ENCODE measurements at places on chromosomes 12 and 14.

- no peak for DNase-seq
Observed at GRCh38 chr14:82138431-82138830, 604.8 kb upstream of the SEL1L start.

DNA sequence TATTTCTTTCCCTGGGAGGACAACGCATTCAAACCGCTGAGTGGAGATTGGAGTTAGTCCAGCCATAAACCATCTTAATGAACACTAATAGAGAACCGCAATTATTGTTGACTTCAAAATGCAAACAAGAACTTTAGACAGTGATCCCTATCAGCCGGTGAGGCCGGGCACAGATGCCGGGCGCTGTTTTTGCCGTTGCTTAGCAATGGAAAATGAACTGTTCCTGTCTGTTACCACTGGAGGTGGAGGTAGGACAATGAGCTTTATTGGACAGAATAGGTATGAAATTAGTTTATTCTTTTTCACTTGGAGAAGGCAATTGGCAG is 216.8 kb downstream of the TTC8 start:
- no peak for DNase-seq

GRCh38 chr12:111112311-111113098 is 192.1 kb upstream of the MYL2 start:
- DNase-seq, result no peak

DNA sequence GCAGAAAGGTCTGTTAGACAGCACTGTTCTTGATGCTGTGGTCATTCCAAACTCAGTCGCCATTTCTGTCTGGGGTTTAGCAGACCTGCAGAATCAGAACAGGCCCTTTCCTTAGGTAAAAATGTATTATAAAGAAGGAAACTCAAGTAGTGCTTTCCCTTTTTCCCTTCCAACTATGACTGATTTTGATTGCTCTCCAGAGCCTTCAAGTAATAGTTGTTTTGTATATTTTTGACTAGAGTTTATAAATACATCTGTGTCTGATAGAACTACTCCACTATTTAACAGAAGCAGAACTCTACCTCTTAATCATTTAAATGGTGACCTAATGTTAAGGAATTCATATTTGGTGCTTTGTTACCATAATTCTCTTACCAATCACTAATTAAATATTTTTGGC is 74.0 kb downstream of the WNK1 start:
- no peak for DNase-seq

GRCh38 chr14:33580231-33580749 is 370.6 kb downstream of the EGLN3 start:
- no peak for DNase-seq

DNA sequence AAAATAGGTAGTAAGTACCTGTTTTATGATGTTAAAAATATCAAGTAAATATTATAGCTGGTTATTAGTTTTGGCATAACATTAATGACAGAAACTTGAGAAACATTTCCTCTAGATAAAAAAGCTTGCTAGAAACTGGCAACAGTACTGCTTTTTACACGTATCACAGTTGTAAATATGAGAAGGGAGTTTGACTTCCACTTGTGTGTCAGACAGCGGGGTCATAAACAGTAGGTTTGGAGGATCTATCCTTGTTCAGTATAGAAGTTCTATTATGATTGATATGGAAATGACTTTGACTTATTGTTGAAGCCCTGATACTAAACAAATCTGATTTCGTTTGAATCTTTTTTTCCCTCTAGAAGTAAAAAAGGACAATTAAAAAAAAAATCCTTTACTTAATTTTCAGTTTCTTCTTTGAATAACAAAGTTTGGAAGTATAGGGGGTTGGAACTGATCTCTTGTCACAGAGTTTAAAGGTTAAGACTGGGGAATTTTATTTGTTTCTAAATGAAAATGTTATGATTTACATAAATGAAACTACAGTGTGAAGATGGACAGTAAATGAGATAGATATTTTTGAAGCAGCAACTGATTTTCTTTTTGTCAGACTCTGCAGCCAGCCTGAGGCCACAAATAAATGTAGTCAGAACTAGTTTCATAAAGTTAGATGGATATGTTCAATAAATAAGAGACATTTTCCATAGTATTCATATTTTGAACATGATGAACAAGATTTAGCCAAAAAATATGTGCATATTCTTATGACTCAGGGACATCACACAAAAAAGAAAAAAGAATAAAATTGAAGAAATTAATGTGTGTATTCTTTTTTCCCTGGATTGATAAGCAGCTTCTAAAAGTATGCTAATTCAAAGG is 50.1 kb downstream of the WNK1 start:
- DNase-seq, result no peak

DNA sequence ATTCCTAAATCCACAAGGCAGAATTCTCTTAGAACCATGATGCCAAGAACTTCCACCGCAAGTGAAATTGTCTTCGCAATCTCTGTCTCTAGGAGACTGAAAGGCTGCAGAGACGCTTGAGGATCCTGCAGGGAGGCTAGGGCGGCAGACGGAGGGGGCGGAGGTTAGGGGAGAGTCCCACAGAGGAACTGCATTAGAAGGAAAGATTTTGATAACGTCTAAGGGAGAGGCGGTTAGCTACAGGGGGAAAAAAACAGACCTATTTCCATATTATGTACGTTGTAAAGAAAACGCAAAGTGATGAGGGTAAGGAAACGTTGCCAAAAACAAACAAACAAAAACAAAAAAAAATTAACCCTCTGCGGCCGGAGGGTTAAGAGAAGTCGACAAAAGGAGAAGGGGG is 595 bp downstream of the KLHL28 start:
- DNase-seq, result peak; percentile 43

DNA sequence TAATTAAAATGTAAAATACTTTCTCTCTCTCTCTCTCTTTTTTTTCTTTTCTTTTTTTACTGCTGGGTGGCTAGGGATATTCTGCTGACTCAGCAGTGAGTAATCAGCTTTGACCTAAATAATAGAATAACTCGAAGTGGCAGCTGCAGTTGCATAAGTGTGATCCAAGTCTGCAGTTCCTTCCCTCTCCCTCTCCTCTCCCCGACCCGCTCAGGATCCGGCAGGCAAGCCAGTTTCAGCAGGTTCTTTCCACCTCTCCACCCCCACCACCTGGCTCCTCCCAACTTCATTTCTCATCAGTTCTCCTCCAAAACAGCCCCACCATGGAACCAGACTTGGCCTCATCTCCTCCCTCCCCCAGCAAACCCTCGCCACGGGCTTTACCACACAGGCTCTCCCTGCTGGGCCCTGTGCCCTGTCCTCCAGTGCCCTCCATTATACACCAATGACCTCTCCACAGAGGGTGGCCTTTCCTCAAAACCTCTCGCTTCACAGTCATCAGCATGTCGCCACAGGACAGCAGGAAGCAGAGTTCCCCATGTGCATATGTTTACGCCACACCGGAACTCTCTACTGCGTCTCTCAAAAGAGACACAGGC is 22.4 kb downstream of the SLC7A8 start:
- no peak for DNase-seq

DNA sequence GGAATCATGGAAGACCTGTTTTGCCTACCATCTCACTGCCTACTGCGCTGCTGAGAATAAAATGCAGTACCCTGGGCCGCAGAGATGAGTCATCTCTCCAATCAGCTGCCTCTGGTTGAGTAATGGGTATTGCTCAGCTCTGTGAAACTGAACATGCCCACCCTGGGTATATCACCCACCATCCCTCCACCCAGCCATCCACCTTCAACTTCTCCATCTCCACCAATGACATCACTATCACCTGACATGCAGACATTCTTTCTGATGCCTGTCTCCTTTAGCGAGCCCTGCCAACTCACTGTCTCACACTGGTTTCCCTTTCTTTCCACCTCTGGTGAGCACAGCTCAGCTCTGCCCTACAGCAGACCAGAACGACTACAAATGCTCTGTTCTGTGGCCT is 33.6 kb downstream of the E2F7 start:
- no peak for DNase-seq

- no peak for DNase-seq
Observed at GRCh38 chr14:28584951-28585350, 181.6 kb upstream of the FOXG1 start.

DNA sequence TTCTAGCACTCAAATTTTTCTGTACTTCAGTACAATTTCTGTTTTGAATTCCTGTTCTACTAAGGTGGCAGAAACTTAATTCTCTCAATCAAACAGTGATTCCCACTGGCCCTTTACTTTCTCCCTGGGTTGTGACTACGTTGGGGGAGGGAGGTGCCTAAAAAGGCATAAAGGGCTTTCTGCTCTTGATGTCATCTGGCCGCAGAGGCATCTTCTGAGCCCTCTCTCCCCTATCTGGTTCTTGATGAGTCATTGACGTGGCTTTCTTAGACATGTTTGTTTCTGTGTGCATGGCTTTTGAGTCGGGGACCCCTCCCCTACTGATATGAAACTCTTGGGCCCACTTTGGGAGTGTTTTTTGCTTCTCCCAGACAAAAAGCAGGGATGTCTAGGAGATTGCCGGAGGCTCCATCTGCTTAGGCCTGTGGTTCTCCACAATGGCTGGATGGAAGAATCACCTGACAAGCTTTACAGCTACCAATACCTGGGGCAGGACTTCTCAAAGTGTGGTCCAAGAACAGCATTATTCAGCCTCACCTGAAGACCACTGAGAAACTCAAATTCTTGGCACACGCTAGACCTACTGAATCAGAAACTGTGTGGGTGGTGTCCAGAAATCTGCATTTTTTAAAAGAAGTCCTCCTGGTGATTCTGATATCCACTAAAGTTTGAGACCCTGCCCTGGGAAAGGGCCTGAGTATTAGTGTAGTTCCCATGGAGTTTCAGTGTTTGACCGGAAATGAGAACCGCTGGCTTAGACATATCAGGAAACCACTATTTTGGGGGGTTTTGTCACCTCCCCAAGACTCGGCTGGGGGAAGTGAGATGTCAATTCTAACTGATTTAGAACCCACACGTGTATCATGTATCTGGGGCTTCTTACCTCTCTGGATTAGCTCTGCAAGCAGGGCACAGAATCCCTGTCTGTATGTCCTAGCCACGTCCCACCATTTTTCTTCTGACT is 395.7 kb upstream of the PDE3A start:
- peak; percentile 17 for DNase-seq

DNA sequence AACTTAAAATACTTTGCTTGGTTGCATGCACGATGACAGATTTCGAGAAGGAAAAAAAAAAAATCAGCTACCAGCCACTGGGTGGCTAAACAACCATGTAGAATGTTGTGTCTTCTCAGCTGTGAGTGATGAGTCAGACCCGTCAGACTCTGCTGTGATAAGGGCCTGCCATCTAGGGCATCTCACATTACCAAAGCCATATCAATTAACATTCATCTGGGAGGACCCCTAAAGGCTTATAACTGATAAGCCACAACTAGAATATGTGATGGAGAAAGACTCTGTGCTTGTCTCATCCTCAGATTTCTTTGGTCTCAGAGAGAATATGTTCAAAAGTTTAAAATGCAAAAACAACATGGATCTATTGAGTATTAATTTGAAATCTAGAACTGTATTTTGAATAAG is 111.5 kb downstream of the PAX9 start:
- DNase-seq, result no peak

GRCh38 chr14:76941544-76941943 is 87.0 kb downstream of the IRF2BPL start:
- DNase-seq, result no peak

DNA sequence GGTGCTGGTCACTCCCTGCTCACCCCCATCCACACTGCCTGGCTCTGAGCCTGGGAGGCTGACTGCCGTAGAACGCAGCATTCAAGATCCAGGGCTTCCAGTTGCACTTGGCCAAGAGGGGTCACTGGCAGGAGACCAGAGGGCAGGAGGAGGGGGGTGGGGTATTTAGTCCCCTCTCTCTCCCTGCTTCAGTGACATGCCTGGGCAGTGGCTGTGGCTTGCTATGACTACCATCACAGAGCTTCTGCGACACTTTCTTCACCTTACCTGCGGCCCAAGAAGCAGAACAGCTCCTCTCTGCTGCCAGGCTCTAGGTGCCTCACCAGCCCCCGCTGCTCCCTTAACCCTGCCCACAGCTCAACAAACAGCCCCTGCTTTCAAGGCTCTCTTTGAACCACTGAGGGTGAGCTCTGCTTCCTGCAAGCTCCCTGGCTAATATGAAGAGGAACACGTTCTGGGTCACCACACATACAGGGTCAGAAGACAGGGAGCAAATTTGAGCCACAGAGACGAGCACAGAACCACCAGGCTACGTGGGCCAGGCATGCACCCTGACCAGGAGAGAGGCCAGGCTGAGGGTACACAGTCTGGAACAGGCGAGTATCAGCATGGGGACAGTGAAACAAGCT is 55.7 kb downstream of the ITPK1 start:
- peak; percentile 34 for DNase-seq

GRCh38 chr12:124694250-124694649 is 126.8 kb upstream of the NCOR2 start:
- DNase-seq, result no peak

DNA sequence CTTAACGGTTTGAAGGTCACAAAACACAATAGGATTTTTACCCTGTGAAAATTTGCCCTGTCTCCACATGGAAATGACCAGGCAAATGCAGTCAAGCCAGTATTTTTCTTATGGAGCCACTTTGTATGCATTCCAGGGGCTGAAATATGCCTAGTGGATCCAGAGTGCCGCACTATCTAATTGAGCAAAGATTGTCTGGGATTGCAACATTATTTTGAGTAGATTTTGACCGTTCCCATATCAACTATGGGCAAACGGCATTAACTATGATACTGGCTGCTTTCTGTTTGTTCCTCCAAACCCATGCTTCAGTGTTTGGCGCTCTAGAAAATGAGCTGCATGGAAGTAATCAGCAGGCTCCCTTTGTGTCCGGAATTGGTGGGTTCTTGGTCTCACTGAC is 223.0 kb downstream of the BTG1 start:
- no peak for DNase-seq

GRCh38 chr14:37480446-37481290 is 114.4 kb downstream of the FOXA1 start:
- no peak for DNase-seq

- DNase-seq, result no peak
Observed at GRCh38 chr14:27392153-27392552, 794.3 kb upstream of the NOVA1 start.

GRCh38 chr14:56274556-56274955 is 156.3 kb downstream of the PELI2 start:
- DNase-seq, result no peak

- DNase-seq, result no peak
Observed at GRCh38 chr12:18160901-18161300, 70.9 kb upstream of the RERGL start.

GRCh38 chr14:103508521-103509329 is 13.9 kb downstream of the CKB start:
- no peak for DNase-seq

GRCh38 chr12:4643747-4644146 is 5.1 kb downstream of the AKAP3 start:
- DNase-seq, result peak; percentile 16

DNA sequence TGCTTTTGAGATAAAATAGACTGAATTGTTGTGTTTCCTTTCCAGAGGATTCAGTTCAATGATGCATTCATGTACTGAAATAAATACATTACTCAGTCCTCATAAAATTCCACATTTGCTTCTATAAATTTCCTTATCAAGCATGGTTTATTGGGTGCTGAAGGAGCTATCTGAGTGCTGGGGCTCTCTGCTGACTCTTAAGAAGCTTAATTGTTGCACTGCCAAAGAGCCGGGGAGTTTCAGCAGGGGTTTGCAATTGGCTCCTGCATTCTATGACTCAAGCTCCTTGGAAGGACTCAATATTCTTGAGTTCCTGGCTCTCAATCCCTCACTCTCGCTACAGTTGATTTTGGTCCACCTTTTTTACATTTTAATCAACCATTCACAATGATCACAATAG is 69.8 kb upstream of the PYGL start:
- no peak for DNase-seq

GRCh38 chr12:99984271-99985128 is at the start of gene ANKS1B:
Gene ANKS1B (minus strand): TSS chr12:99984936. CDS start chr12:99984237, 699 bp downstream.
- DNase-seq, result peak; percentile 33

GRCh38 chr12:72493407-72493806 is 221.2 kb downstream of the TRHDE start:
- DNase-seq, result no peak

GRCh38 chr14:51546099-51546498 is 105.6 kb upstream of the FRMD6 start:
- no peak for DNase-seq

Measured in GM06990 (cell line).